Left ventricle myocardium superior (tissue), 1 donor: ENCODE measurements at places on chromosomes 3 and 15. TPM values are rescaled to one million over a fixed set of nuclear protein-coding genes. Genes with fewer than 3 reads are reported as not detected.
A peak's percentile ranks its signal among the peaks of the same experiment; 100 is the strongest.

ARPP21 gene
- total RNA-seq = not detected

DTX3L gene
- 10.5 TPM for total RNA-seq

SCAPER gene
- total RNA-seq = 54.9 TPM

POTEB3 gene
- total RNA-seq = not detected

DLL4 gene
- 11.6 TPM for total RNA-seq

GOLGA8J gene
- not detected for total RNA-seq

MFAP1 gene
- total RNA-seq = 19.3 TPM

- DNase-seq = peak; percentile 12
Observed at GRCh38 chr3:127077068-127077467, 94.2 kb downstream of the PLXNA1 start.

- no peak for DNase-seq
Observed at GRCh38 chr3:150721285-150722130, 17.8 kb upstream of the ERICH6 start.

- DNase-seq = no peak
Observed at GRCh38 chr3:19825193-19825592, 108.8 kb downstream of the EFHB start.

GRCh38 chr15:56992725-56993124, 74.3 kb downstream of the TCF12 start:
- no peak for DNase-seq

DNA sequence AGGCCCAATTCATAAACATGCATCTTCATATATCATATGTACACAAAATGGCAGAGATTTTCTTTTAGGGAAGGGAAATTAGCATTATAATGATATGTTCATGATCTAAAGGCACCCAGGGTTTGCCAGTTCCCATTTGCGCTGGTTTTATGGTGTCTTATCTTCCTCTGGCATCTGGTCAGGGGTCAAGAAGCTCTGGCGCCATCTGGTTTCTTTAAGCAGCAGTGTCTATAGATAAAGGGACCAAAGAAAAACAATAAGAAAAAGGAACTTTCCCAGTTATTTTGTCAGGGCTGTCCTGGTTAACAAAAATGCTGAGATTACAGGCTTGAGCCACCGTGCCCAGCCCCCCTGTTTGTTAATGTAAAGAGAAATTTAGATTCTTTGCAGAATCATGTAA, 3.3 kb upstream of the DCP1A start:
- DNase-seq = no peak

- no peak for DNase-seq
Observed at GRCh38 chr3:150912501-150912900, 7.3 kb upstream of the MINDY4B start.

GRCh38 chr15:44468709-44469385, 41.4 kb downstream of the CTDSPL2 start:
- no peak for DNase-seq

DNA sequence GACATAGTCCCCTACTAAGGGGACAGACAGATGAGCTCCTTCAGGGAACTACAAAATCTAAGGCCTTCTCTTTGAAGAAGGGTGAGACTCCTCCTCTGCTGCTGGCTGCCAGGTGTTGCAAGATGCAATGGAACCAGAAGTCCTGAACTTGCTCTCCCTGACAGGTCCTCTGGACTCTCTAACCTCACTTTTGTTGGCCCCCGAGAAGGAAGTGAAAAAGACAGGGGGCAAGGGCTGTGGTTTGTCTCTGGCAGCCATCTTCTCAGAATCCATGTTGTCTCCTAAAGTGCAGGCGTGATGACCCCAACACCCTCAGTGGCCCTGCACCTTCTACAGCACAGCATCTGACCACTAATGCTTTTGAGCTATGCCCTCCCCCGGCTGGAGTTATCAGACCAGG, 292.5 kb downstream of the CHST2 start:
- DNase-seq = no peak

GRCh38 chr15:65730549-65731172, 61.4 kb downstream of the DENND4A start:
- no peak for DNase-seq

DNA sequence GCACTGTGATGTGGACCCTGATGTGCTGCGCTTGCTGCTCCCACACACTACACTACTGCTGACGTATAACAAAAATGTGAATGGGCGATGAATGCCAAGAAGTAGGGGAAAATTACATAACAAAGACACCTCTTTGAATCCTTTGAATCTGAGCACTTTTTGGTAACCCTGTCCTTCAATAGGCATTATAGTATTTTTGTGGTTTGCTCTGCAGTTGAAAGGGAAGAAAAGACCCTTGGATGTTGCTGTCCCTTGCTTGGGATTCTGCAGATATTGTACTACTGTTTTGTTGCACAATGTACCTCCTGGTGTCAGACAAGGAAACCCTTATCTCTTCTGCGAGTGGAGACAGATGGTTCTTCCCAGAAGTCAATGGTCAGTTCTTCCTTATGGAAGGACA, 124.8 kb upstream of the UBE3A start:
- no peak for DNase-seq

DNA sequence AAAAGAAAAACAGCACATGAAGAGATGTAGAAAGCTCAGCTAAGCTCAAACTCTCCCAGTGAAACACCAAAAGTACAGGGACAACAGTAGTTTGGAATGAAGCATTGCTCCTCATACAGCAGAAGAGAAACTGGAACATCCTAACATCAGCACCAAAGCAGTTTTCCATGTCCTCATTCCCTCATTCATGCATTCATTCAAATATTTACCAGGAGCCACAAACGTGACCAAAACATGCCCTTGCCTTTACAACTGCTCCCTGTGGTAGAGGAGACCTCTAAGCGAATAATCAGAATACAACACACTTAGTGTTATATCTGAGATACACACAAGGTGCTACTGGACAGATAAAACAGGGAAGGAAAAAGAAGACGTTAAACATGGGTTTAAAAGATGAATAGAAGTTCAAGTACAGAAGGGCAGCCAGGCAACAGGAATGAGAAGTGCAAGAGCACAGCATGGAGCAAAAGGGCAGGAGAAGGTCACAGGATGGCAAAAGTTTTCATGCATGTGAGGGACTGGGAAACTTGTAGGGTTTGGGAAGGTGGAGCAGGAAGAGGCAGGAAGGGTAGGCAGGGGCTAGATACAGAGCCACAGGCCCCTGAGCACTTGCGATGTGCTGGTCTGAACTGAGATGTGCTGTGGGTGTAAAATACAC, 58.5 kb upstream of the LMCD1 start:
- DNase-seq = no peak

DNA sequence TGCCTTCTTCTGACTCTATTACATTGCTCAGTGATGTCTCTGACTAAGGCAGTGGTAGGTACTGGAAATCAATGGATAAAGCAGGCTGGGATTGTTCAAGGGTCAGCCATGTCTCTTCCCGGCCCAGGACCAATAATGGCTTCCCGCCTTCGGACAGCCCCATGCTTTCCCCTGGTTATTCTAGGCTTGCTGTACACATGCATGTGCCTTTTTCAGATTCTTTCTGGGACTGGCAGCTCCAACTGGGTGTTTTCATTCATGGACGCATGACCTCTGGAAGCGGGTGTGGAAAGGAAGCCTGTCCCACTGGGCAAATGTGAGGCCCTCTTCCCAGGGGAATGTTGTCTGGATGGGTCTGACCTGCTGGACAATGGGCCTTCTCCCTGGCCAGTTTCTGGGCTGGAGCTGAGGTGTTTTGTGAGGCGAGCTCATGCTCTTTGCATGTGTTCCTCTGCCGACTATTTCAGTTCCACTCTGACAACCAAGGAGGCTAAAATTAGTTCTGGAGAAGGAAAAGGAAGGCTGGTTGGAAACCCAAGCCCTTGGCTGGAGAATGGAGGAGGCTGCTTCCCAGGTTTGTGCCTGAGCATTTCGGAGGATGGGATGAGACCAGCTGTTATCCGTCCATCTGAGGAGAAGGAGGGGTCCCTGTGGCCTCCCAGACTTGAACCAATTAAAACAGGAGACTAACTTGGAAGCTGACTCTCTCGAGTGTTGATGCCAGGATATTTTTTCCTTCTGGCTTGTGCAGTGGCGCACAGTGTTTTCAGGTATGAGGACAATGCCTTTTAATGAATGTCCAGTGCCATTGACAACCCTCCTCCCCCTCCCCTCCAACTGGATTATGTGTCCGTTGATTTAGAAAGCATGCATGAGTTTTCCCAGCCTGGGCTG, 6.9 kb downstream of the ACVR2B start:
- no peak for DNase-seq

DNA sequence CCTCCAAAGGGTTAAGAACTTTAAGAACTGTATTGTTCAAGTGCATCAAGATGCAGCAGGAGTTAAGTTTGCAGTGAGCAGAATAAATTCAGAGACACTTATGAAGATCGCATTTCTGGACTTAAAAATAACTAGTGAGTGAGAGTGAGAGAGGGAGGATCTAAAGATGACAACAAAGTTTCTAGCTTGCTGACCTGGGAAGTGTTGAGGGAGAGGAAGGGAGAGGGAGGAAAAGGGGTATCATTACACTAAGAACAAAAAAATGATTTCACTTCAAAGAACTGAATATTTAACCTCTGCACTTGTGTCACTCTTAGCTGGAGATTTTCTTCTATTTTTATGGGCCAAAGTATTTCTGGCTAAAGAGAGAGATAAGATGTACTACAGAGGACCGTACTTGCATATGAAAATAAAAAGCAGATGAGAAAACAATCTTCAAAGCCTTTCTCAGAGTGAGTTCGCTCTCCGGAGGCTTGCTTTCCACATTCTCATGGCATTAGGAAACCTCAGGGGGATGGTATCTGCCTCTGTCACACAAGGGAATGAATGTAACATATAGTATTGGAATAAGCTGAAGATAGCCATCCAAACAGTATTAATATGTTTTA, 91.4 kb upstream of the TJP1 start:
- no peak for DNase-seq

DNA sequence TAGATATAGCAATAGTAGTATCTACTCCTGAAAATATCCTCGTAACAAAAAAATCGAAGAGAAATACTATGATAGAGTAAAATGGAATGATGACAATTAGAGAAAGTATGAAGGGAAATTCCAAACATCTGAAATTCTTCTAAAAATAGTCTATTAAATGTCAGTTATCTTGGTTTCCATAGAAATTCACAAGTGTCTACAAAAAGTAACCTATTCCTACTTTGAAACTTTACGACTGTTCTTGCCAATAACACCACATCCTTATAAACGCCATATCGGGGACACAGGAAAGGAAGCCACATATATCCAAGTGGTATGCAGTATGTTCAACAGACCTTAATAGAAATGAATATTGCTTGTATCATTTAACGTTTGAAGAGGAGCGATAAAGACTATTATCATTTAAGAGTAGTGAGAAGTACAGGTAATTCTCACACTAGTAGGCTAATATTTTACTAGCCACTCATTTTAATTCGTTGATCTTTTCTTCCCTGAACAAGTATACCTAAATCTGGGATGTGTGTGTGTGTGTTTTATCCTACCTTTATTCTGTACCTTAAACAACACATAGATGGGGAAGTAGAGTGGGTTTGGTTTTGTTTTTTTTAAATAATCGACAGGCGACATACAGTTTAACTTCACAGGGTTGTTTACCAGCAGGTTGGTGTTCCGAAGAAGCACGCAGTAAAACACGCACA, 1.2 kb downstream of the GPR176 start:
- no peak for DNase-seq

GRCh38 chr3:72690629-72691028, 157.6 kb downstream of the SHQ1 start:
- DNase-seq = no peak
